Left renal pelvis (tissue), 4 donors: ENCODE measurements at places on chromosomes 7 and 10. TPM values are rescaled to one million over a fixed set of nuclear protein-coding genes. Genes with fewer than 3 reads are reported as not detected.

GRCh38 chr7:4816419-4817080 is 41.1 kb downstream of the AP5Z1 start:
- no peak for DNase-seq

GRCh38 chr10:34473174-34474008 is 341.7 kb downstream of the PARD3 start:
- DNase-seq, result no peak

- DNase-seq, result no peak
Observed at GRCh38 chr7:28081016-28081415, 99.6 kb downstream of the JAZF1 start.

GRCh38 chr7:129779602-129780256 is 168.2 kb downstream of the NRF1 start:
- no peak for DNase-seq

DNA sequence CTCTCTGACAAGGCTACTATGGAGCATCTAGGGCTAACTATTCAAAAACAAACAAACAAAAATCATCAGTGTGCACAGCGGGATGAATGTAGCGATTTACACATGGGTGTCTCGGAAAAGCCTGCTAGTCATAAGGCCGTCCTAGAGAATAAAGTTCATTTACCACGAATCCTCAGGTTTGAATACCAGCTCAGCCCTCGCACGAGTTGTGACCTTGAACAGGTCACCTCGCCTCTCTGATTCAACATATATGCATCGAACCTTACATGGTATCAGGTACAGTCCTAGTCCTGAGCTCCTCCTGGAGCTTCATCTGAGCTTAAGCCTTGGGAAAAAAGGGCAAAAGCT is 572 bp downstream of the ATP5MF start:
- DNase-seq, result no peak

DNA sequence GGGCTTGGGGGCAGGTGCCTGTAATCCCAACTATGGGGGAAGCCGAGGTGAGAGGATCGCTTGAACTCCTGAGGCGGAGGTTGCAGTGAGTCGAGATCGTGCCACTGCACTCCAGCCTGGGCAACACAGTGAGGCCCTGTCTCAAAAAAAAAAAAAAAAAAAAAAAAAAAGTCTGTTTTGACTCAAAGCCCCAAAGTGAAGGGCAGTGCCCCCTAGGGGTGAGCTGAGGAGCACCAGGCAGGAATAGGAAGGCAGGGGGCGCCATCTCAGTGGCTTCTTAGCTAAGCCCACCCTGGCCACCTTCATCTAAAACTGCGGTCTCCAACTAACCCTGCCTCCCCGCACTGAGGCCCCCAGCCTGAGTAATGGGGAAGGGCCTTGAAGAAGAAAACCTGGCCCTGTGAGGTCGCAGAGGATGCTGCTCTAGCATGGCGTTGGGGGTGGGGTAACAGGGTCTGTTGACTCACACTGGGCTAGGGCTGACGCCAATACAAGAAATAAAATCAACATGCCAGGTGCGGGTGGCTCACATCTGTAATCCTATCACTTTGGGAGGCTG is 9.8 kb downstream of the PODXL start:
- no peak for DNase-seq

GRCh38 chr10:12728494-12728893 is 273.0 kb downstream of the CCDC3 start:
- no peak for DNase-seq

Gene MMD2
- polyA plus RNA-seq, result 0.06 TPM

Gene ZNF107
- 10.4 TPM for polyA plus RNA-seq

Gene OR9A2
- polyA plus RNA-seq, result not detected

GRCh38 chr10:47339759-47340607 is 8.2 kb upstream of the RBP3 start:
- DNase-seq, result no peak

Gene CYP2C19
- not detected for polyA plus RNA-seq

Gene GATA3
- polyA plus RNA-seq, result 97.1 TPM

Gene LRRC18
- polyA plus RNA-seq, result not detected

Gene TRIM74
- polyA plus RNA-seq, result 0.37 TPM

Gene IDI2
- polyA plus RNA-seq, result 0.33 TPM

DNA sequence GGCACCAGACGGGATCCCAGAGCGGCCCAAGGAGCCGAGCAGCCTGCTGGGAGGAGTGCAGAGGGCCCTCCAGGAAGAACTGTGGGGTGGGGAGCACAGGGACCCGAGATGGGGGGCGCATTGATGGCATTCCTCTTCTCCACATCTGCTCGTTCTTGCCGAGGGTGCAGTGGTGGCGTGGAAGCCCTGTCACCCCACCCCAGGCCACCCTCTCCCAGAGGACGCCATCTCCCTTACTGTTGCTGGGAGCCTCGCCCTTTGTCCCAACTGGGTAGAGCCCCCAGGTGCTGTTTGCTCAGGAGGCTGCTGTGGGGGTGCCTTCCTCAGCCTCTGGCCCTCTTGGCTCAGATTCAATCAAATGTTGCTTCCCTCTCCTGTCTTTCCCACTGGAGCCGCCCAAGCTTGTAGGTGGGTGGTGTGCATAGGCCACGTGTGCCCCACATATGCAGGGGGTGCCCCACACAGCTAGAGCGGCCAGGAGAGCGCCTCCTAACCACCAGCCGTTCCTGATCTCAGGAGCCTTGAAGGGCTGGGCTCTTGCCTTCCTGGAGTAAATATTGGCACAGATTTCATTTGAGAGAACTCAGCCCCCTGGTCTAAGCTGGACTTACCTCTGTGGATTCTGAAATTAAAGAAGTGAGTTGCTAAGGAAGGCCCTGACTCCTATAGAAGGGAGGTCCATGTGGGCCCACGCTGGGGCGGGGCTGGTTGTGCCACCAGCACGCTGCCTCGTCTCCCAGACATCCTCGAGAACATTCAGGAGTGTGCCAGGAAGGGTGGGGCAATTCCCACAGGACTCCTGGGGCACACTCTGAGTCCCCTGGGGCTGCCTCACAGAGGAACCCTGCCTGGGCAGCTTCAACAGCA is 39.2 kb downstream of the ZNF467 start:
- no peak for DNase-seq

- no peak for DNase-seq
Observed at GRCh38 chr7:33854178-33854577, 51.2 kb upstream of the BMPER start.

GRCh38 chr10:32059472-32059871 is 3.2 kb upstream of the KIF5B start:
- no peak for DNase-seq

Gene EMX2
- 187 TPM for polyA plus RNA-seq
